Muscle of leg (tissue), 16 donors: ENCODE measurements at places on chromosomes 5 and 9. TPM values are rescaled to one million over a fixed set of nuclear protein-coding genes. Genes with fewer than 3 reads are reported as not detected.

DNA sequence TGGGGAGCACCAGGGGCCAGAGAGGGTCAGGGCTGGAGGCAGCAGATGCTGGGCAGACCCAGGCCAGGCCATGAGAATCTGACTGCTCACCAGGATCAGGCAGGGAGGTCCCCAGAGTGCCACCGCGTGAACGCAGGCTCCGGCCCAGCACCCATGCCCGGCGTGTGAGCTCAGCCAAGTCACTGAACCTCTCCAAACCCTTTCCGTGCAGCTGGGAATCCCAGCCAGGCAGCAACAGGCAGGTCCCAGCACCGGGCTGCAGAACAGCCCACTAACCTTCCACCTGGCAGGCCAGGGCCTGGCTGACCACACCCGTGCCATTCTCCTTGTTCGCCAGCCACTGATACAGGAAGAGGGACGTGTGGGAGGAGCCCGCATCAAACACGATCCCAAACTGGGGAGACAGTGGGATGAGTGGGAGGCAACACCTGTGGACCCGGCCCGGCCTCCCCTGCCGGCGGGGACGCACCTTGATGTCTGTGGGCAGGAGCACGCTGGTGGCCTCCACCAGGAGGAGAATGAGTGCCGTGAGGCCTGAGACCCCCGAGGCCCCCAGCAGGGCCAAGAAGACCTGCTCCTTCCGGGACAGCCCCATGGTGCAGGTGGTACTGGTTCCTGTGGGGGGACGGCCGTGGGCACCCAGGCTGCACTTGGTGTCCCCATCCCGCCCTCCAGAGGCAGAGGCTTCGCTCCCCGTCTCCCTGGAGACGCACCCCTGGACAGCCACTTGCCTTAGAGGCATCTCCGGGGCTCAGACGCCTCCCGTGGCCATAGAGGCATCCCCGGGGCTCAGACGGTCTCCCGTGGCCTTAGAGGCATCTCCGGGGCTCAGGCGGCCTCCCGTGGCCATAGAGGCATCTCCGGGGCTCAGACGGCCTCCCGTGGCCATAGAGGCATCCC, 3.2 kb downstream of the ENTPD8 start:
- DNase-seq = no peak

- DNase-seq = no peak
Measured at GRCh38 chr5:50767588-50767987, 101.2 kb downstream of the PARP8 start.

GRCh38 chr9:134957165-134957944, 39.6 kb upstream of the FCN1 start:
- DNase-seq = no peak

DNA sequence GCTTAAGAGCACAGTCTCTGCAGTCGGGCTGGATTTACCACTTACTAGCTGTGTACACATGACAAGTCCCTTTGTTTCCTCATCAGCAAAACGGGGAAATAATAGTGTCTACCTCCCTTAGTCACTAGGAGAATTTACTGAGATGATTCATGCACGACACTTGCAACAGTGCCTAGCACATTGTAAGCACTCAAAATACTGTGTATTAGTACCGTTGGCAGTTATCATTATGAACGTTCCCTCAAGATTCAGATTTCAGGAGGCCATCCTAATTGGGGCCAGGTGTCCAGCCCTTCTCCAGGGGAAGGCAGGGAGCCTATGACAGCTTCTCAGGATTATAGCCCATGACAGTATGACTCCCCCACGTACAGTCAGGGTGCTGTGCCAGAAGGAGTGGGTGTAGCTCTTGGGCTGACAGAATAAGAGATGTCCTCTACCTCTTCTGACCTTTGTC, 164.3 kb downstream of the DOCK2 start:
- DNase-seq = no peak

- no peak for DNase-seq
Measured at GRCh38 chr9:127943011-127943662, 5.5 kb upstream of the DPM2 start.

DNA sequence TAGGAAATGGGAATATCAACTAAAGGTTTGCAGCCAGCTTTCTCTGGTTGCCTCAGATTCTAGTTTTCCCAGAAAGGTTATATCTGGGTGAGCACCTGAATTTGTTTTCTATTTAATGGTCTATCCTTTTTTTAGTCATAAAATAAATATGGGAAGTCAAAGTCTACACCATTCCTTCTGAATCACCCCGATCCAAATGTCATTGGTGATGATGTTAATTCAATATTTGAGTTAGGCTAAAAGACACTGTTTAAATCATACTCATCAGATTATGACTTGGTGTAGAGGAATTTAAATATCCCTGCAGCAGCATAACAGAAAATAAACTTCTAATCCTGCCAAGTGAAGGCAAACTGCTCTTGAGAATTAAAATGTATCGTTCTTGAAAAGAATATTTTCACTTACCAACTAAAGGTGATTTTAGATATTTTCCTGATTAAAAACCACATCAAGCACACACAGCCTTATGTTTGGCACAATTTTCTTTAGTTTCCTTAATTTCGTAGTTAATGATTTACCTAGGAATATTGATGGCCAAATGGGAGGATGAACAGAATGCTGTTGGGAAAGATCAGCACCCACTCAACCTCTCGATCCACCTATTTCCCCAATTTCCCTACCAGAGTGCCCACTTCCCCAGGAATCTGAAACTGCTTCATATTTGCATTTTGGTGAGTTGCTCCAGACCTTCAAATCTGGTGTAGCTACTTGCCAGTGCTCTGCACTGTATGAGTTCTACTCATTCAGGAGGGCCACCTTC, 103.1 kb upstream of the TSLP start:
- DNase-seq = no peak

- DNase-seq = peak; percentile 49
Measured at GRCh38 chr5:119269061-119269944, 86.5 kb upstream of the TNFAIP8 start.

GRCh38 chr9:34365282-34365681, 11.4 kb downstream of the MYORG start:
- no peak for DNase-seq

DNA sequence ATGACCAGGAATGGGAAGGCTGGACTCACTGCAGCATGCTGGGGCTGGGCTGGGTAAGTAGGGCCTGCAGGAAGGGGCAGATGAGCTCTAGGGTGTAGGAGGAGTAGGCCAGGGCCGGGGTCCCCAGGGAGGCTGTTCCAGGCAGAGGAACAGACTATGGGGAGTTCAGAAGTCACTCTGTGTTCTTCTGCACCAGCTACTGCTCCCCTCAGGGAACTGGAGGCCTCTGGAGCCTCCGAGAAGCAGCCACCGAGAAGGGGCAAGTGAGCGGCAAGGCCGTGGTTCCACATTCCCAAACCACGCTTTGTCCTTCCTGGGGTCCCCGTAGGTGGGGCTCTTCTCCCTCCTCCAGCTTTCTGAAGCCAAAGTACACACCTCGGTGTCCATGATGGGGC, 8.4 kb upstream of the SLC2A6 start:
- no peak for DNase-seq

- DNase-seq = no peak
Measured at GRCh38 chr5:81354093-81354492, 39.8 kb downstream of the ACOT12 start.

- no peak for DNase-seq
Measured at GRCh38 chr5:92711956-92712355, 869.1 kb downstream of the NR2F1-AS1 start.

- DNase-seq = peak; percentile 40
Measured at GRCh38 chr9:95167998-95168397, 149.5 kb downstream of the FANCC start.

GRCh38 chr9:127181595-127182190, 59.3 kb upstream of the ANGPTL2 start:
- no peak for DNase-seq

DNA sequence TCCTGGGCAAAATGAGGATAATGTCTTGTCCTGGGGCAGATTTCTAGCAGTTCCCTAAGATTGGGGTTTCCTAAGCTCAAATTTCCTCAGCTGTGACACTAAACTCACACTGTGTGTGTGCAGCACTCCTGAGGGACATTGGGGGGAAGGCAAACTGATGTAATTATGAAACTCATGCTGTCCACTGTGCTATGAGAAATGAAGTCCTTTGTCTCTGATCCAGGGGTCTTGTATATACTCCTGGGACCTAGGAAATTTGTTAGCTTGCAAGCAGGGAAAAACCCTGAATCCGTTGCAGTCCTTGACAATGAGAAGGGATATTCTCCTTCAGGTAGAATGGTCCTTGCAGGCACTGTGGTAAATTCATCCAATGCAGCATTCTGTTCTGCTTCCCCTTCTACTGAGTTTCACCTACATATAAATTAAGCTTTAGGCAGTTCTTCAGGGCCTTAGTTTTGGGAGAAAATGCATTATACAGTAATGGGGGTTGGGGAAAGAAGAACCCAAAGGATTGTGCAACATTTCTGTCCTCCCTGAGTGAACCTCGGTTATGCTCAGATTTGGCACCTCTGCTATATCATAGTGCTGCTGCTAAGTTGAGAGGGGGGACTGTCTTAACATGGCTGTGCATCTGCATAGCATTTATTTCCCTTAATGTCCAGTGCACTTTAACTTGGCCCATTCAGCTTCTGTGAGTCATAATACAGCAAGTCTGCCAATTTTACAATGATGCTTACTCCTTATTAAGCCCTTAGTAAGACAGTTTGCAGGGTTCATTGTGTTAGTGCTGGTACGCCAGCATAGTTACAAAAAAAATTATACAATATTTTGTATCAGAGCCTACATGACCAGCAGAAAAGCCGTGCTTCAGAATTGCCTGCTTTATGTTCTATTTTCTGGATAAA, 80.2 kb downstream of the PJA2 start:
- DNase-seq = peak; percentile 98

DNA sequence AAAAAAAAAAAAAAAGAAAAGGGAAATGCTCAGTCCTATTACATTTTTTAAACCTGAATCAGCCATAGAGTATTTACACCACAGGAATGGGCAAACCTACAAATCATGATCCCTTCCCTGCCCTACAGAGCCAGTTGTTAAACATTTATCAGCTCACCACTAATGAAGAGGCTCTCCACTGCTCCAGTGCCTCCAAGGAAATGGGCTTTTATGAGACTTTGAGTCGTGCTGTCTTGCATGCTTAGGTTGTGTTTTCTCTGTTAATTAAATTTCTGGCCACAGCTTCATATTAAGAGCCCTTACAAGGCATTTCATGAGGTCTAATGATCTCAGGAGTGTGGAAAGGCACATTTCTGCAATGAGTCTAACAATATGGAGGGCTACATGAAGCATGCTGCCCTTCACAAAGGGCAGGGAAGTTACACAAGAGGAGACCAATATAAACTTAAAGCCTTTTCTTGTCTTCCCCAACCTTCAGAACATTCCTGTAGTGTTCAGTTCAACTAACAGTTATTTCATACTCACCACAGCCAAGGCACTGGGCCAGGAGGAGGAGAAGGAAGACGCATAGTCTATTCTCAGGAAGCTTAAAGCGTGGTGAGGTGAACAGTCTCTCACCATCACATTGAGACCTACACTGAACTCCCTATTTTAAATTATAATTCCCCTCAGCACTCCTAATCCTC, 140.1 kb upstream of the ABCA1 start:
- DNase-seq = no peak

PCDHGC5 gene
- total RNA-seq = 0.75 TPM

SV2C gene
- total RNA-seq = under 0.01 TPM

PLEKHG4B gene
- total RNA-seq = 1.1 TPM

SNX2 gene
- 46.4 TPM for total RNA-seq

TNIP1 gene
- total RNA-seq = 51.3 TPM
